Fibroblast of skin of left quadriceps (primary cell): ENCODE measurements at places on chromosomes 7 and 10.

- DNase-seq, result no peak
These were observed 73.5 kb downstream of the TBXAS1 start for GRCh38 chr7:139902436-139903102.

DNA sequence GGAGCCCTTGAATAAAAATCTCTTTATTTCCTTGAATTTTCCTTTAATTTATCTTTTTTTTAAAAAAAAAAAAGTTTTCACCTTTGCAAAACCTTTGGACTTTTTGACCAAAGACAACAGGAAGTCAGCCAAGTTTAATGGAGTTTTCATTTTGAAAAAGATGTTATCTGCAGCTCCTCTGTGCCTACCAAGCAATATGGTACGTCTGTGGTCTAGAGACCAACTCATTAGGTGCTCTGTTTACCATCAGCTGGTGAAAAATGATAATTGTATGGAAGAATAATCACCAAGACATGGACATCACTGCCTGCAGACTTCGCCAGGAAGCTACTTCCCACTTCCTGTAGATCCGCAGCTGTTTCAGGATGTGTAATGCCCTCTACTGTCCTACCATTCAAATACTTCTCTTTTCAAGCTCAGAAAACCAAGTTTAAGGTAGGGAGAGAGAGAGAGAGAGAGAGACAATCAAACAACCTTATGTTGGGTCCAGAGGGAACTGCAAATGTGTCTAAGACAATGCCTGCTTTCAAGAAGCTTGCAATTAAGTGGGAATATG is 18.7 kb downstream of the PLXNA4 start:
- no peak for DNase-seq

DNA sequence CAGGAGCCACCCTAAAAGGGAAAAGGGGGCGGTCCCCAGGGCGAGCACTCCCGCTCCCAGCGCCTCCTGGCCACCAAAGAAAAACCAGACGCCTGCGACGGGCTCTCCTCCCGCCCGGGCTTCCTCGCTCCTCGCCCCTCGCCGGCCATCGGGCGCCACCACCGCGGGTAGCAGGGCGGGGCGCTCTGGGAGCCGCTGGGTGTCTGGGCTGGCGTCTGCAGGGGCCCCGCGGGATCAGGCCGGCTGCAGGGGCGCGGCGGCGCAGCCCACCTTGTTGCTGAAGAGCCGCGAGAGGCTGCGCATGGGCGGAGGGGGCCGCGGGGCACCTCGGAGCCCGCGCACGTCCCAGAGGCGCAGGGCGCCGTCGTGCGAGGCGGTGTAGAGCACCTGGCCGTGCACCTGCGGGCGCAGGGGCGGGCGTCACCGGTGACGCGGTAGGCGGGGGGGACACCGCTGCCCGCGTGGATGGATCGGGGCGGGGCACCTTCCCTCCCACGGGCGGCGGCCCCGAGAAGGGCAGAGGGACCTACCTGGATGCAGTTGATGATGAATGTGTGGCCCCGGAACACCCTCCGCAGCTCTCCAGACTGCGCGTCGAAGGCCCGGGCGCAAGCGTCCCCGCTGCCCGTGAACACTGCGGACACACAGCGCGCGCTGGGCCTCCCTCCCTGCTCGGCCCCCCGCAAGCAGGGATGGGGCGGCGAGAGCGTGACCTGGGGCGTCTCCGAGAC is 28.3 kb downstream of the WDR86 start:
- no peak for DNase-seq

DNA sequence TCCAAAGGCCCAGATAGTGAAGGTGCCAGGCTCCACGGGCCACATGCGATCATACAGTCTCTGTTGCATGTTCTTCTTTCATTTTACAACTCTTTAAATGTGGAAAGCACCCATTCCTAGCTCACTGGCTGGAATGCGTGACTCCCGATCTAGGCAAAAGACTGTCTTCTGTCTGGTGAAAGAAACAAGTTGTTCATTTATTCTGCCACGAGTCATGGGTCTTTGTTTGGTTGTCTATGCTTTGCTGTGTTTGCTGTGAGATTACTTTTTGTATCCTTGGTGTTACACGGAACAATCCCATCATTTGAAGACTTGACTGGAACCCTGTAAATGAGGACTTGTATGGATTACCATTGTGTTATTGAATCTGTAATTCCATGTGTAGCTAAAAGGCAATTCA is 41.9 kb downstream of the NPVF start:
- no peak for DNase-seq

- no peak for DNase-seq
These were observed 31.2 kb downstream of the TOMM7 start for GRCh38 chr7:22791204-22792158.

DNA sequence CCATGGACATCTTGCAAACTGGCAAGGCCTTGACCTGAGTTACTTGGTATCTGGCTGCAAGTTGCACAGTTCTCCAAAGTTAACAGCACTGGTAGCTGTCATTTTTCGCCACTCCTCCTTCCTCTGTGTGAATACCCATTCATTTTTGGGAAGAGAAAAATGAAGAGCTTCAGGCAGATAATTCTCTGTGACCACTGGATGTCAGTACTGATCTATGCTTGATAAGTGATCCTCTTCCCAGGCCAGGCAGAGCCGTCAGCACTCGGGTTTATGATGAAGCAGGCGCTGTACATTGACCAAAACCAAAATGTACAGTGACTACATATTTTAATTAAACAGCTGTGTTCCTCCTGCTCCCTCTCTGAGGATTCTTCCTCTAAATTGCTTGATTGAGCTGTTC is 55.9 kb upstream of the PDZD8 start:
- DNase-seq, result peak; percentile 65

DNA sequence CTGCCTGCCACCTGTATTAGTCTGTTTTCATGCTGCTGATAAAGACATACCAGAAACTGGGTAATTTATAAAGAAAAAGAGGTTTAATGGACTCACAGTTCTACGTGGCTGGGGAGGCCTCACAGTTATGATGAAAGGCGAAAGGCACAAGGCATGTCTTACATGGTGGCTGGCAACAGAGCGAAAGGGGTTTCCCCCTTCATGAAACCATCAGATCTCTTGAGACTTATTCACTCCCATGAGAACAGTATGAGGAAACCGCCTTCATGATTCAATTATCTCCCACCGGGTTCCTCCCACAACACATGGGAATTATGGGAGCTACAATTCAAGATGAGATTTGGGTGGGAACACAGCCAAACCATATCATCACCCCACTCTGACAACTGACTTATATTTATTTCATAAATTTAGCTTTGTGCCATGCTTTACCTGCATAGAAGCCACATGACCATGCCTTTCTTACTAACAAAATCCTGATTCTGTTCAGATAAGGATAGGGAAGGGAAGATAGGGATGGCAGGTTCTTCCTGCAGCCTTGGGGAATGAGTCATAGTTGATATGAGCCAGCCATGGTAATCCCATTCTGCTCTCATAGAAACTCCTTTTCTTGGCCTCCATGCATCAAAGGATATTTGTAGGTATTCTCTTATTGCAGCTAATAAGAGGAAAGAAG is 191.3 kb upstream of the AGK start:
- DNase-seq, result no peak

- DNase-seq, result peak; percentile 99
These were observed 11.7 kb downstream of the CPA5 start for GRCh38 chr7:130356121-130356875.

DNA sequence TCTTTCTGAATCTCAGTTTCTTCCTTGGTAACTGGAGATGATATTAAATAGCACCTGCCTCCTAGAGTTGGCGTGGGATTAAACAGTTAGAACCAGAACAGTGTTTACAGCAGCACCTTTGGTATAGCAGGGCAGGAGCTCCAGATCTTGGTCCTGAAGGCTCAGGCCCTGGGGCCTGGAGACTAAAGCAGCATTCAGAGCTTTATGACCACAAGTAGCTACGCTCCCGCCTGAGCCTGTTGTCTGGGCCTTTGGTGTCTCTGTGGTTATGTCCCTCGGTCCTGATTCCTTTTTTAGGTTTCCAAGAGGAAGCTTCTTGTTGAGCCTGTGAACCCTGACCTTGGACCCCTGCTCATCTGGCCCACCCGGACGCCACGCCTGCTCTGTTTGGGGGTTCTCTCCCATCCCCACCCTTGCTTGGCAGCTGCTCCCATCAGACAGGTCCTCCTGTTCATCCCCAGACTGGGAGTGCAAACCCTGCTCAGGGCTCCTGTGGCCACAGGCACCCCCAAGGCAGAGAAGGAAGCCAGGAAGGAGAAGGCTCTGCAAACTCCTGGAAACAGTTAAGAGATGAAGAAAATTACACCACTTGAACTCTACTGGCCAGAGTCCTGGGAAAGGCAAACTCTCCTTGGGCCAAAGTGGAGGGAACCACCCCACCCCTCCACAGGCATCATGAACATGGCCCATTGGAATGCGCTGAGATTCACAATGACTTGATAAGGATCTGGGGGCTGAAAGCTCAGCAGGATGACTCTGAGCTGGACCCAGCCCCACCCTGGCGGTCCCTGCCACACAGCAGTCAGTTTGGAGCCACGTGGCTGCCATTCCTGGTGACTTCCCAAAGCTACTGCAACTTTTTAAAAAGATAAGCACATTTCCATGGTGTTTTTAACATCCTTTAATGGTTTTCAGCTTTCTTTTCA is 50.1 kb upstream of the TMEM72 start:
- peak; percentile 41 for DNase-seq

GRCh38 chr7:10779465-10780399 is 193.9 kb upstream of the PHF14 start:
- no peak for DNase-seq

DNA sequence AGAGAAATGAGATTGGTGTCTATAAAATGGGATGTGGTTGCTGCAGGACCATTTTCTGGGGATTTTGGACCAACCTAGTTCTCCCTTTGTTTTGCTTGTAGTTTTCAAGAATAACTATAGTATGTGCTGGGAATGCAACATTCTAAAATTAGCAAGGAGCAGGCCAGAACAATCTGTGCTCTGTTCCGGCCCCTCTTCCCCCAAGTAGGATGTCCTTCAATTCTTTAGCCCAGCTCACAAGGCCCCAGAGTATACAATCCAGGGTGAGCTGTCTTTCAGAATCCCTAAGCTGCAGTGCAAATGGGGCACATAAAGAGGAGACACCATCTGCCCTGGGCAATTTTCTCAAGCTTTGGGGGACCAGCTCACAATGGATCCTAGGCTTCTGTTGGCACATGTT is 809.1 kb downstream of the TNS3 start:
- DNase-seq, result no peak

DNA sequence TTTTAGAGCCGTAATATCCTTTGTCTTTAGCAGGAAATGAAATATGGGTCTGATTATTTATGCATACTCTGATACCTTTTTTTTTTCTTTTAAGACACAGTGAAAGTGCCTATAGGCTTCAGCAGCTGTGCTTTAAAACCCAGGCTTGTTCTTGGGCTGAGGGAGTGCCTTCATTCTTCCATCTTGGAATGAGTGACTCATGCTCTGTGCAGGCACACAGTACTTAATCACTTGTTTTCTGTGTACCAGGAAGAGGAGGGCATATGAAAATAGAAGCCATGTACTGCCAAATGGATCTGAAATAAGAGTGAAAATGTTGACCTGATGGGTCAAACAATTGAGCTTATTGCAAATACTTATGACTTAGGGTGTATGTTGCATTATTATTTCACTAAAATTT is 12.0 kb downstream of the INPP5F start:
- DNase-seq, result peak; percentile 62

GRCh38 chr7:130160455-130160854 is 44.8 kb downstream of the TMEM209 start:
- DNase-seq, result no peak

DNA sequence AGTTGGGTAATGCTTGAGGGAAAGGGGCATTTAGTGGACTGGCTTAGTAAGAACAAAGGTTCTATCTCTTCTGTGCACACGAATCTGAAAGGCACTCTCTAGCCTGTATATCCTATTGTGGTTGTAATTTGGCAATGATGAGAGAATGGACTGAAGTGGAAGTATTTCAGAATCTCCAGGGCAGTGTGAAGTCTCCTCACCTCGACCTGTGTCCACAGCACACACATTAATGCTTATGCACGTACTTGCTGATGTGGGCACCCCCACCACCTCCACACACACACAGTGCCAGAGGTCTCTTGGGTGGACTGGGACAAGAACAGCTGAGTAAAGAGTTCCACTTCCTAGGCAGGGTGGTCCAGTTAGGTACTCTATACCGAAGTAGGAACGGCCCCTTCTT is 6.9 kb downstream of the SMC3 start:
- no peak for DNase-seq

- DNase-seq, result no peak
These were observed 28.1 kb upstream of the NEUROD6 start for GRCh38 chr7:31368620-31369019.

DNA sequence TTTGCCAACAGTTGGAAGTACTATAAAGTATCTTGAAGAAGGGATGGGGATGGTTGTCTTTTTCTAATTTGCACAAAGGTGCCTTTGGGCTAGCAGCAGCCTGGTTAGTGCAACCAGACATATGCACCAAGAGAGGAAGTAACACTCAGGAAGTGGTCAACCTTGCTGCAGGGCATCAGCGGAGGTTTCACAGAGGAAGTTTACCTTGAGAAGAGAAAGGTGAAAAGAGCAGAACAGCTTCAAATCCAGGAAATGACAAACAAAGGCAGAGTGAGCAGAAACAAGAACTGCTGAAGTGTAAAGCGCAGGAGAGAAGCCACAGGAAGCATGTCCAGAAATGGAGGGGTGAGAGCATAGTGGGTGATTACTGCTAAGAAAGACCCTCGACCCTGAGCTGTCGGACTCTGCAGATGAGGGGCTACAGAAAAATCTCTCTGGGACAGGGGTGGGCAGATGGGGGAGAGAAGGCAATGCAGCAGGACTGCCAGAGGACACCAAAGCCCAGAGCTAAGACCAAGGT is 66.9 kb downstream of the STK17A start:
- no peak for DNase-seq

DNA sequence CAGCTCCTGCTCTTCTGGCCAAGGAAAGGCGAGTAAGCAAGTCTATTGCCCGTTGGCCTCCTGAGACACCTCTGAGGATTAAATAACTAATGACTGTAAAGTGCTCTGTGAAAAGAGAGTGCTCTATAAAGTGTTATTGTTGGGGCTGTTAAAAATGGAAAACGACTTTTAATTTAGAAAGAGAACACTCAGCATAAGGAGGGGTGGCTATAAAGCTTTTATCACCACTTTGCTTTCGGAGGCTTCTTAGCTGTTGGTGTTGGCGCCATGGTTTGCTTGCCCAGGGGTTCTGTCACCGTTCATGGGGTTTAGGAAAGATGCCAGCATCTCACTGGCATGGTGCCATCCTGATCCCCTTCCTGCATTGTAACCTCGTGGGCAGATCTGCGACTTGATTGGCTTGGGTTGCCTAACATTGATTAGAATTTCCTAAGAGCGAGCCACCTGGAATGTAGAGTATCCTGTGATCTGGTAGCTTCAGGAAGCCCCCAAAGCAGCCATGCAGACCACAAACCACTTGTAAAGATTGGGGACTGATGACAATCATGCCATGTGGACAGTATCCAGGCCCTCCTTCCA is 509.9 kb downstream of the LRMDA start:
- DNase-seq, result no peak

DNA sequence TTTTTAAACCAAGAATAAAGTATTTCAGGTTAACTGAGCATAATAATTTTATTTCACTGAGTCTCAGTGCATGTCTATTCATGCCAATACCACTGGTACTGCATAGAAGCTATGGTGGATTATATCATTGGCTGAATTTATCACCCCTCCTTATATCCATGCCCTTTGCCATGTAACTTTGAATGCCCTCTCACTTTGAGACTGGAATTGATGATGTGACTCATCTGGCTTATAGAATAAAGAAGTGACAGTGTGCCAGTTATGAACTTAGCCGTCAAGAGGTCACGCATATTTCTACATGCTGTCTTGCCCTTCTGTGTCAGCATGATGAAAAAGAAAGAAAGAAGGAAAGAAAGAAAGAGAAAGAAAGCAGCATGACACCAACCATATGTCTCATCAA is 20.7 kb upstream of the ABLIM1 start:
- no peak for DNase-seq
